ENCODE measurements at places on chromosomes 12 and 14.

DNA sequence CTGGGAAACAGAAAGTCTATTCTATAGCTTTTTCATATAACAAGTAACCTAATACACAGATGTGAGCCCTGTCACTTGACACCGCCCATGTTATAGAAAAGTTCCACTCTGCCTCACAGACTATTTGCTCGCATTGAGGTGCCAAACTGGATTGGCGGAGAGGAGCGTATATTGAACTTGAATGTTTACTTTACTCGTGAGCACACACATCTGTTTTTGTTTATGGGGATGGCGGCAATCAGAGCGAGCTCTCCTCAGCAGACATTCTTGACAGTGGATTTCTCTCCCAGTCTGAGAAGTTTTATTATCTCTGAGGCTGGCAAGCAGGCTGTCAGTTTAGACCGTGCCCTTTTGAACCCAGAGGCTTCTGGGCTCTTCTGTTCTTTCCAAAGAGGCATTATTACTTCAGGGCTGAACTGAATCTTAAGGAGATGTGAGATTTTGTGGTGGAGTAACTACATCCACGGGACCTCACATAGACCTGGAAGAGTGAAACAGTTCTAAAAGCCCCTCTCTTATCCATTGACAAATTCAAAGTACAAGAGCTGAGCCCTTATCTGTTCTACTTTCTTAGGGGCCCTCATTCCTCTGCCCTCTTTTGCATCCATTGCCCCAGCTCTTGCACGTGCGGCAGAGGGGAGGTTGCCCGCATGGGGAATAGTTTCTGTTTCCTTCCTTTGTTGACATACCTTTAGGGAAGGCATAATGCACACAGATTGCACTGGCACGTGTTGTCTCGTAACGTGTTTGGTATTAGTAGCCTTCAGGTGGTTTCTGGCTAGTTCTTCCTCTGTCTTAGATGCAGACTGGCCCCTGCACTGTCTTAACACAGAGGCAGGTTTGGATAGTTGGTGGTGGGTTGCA lies 68.2 kb downstream of the DRAM1 start:
- no peak for DNase-seq

DNA sequence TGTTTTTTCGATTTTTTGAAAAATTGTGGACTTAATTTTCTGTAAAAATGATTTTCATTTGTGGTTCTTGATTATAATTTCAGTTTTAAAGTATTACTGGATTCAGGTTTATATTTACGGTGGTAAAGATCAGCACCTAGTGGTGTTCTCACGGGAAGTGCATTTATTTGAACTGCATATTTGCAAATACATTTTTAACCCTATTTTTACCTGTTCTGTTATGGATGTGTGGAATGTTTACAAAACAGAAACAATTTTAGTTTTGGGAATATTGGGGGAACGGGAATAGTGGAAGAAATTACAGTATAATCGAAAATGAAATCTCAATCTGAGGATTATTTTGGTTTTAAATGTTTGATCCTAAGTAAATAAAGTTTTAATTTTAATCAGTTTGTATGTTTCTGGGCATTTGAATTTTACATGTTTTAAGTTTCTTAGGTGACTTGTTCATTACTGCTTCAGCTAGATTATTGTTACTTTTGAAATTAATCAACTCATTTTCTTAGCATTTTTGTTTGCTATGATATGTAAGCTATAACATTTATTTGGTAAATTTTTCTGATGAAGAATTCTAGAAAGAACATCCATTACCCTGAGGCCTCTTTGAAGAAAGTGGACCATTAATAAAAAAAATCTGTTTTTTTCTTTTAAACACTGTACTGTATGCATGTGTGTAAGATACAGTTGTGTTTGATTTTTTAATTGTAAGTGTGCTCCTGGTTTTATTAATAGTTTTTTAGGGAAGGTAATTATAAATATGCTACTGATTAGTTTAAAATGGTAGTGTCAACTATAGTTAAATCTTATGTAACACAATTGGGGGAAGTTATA lies 942 bp downstream of the ATF7IP start:
- DNase-seq = no peak

DNA sequence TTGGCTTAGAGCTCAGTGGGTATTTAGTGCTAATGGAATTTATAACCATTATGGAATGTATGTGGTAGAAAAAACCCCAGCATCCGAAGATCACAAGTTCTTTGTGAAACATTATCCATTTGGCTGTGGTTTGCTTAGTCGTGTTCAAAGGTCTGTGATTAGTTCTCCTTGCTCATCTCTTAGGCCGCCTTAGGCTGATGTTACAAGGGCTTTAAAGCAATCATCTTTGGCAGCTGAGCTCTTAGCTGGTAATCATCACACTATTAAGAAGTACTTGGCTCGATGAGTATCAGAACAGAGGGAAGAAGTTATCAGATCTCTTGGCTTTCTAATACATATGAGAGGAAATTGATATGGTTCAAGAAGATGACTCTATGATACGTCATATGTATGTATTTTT lies 124.1 kb upstream of the E2F7 start:
- DNase-seq = no peak

DNA sequence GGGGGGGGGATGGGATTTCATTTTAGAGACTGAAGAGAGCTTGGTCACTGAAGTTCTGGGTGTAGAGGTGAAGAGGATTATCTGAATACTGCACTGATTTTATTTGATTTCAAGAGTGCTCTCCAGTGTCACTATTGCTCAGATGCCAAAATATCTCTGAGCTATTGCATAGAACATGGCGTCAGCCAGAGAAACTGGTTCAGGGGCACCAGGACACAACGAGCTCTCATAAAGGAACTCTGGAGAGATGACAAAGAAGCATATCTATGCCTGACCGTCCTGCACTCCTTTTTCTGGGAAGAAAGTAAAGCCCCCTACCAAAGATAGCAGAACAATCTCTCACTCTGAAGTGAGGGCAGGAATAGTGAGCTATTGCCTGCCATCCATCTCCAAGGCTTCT lies 2.0 kb downstream of the SLC7A8 start:
- no peak for DNase-seq

- no peak for DNase-seq
These were observed 136.4 kb upstream of the PRMT8 start for GRCh38 chr12:3354586-3354985.

- no peak for DNase-seq
These were observed 62.6 kb downstream of the CHGA start for GRCh38 chr14:92985521-92985920.

DNA sequence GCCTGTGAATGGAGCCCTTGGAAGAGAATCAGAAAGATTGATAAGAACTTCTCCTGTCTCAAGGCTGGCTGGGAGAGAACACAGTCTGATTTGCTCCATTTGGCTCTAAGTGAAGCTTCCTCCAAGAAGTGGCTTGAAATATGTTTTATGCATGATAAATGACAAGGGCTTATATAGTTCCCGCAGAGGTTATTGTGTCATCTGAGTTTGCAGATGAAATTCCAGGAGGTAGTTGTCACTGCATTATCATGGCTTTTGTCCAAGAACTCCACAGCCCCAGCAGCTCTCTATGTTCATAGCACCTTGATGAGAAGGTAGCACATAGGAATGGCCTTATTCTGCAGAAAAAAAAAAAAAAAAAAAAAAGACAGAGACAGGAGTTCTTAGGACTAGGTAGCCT lies 108.5 kb downstream of the DACT1 start:
- DNase-seq = no peak

DNA sequence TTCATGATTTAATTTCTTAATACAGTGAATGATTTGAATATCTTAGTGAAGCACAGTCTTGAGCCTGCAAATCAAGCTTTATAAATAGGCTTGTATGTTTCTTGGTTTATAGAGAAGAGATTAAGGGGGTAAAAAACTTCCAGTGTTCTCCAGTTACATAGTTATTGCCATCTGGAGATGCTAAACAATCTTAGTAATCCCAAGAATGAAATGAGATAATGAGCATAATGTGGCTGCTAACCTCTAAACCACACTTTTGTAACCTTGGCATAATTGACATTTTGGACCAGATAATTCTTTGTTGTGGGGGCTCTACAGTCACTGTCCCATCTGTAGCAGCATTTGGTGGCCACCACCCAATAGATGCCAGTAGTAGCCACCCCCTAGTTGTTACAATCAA lies 316.8 kb downstream of the CCDC91 start:
- DNase-seq = no peak

DNA sequence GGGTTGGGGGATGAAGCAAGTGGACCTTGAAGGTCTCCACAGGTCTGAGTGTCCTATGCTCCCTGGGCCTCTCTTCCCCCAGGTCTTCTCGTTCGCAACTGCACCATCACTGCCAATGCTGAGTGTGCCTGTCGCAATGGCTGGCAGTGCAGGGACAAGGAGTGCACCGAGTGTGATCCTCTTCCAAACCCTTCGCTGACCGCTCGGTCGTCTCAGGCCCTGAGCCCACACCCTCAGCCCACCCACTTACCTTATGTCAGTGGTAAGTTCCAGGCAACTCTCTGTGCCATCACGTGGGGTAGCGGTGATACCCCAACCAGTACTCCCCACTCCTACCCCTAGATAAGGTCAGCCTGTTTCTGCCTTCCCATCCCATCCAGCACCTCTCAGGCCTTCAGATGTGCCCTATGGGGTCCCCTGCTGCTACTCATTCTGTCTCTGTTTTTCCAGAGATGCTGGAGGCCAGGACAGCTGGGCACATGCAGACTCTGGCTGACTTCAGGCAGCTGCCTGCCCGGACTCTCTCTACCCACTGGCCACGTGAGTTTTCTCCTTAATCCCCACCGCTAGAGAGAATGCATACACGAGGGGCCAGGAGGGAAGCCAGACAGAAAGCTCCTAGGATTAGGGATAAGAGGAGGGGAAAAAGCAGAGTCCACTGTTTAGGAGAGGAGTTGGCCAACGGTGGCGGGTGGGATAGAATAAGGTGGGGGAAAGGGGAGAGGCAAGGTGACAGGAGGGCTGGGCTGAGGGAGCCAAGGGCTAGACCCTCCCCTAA lies 1.6 kb upstream of the TAPBPL start:
- DNase-seq = no peak

DNA sequence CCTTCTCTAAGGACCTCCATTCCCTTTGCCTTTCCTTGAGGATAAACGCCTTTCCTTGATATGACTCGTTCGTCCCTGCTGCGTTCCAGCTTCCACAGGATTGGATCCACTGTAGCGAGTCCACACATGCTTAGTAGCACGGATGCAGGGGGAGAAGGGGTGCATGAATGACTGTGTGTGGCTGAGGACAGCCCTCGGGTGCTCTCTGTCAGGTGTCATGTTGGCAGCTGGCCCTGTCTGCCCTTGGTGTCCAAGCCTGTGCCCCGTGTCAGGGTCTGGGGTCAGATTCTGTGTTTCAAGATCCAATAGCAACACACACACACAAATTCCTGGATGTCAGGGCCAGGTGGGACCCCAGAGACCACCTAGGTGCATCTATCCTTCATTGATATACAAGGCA lies 17.5 kb upstream of the KRT80 start:
- no peak for DNase-seq

DNA sequence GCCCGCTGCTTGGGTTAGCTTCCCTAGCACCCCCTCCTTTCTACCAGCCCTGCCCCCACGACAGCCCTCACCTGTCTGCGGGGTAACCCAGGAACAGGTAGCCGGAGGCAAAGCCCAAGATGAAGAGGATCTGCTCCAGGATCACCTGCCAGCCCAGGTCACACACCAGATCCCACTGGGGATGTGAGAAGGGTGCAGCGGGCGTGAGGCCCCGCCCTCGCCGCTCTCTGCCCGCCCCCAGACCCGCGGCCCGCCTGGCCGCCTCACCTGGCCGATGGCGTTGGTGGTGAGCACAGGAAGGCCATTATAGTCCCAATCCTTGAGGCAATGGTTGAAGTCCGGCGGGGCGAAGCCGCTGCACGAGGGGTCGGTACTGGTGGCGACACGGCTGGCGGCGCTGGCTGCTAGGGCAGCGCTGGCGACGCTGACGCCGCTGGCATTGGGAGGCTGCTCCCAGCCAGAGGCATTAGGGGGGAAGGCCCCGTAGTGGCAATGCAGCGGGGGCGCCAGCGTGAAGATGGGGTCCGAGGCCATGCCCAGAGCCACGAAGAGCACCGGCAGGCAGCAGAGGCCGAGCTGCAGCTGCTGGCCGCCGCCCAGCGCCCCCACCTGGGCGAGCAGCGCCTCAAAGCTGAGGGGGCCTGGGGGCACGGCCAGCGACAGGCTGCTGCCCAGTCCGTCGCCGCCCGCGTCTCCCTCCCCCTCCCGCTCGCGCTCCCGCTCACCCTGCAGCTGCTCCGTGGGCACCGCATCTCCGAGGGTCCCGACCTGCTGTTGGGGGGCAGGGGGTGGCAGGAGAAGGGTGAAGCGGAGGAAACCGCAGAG lies 794 bp downstream of the SLC22A17 start:
- no peak for DNase-seq

GRCh38 chr12:55642267-55642666 lies 5.6 kb downstream of the OR10P1 start:
- DNase-seq = no peak
